ENCODE measurements at places on chromosomes 16 and 17.

DNA sequence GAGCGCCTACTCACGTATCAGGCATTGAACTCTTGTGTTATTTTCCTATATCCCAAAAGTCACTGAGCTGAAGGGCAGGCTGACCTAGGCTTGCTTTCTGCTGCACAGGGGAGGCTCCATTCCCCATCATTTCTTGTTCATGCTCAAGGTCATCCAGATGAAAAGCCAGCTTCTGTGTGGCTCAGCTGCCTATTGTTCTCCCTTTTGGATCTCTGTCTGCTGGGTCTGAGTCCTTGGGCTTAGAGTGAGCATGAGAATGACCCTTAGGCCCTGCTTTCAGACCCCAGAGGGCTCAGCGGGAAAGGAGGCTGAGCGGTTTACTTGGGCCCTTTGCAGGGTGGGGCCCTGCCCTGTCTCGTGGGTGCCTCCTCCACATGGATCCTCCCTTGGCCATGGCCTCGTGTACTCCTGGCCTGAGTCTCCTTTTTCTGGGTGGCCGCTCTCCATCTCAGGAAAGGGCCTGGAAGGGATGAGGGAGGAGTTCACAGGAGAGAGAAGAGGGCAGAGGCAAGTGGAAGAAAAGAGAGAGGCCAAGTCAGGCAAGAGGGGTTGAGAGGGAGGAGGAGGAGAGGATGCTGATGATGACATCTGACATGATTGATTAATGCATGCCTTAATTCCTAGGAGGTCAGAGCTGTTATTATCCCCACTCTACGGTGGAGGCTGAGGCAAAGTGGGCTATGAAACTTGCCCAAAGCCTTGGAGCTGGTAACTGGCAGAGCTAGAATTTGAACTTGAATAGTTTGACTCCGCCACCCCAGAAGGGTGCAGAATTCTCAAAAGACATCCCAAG is 19.8 kb upstream of the MAP3K14 start:
- DNase-seq: no peak

DNA sequence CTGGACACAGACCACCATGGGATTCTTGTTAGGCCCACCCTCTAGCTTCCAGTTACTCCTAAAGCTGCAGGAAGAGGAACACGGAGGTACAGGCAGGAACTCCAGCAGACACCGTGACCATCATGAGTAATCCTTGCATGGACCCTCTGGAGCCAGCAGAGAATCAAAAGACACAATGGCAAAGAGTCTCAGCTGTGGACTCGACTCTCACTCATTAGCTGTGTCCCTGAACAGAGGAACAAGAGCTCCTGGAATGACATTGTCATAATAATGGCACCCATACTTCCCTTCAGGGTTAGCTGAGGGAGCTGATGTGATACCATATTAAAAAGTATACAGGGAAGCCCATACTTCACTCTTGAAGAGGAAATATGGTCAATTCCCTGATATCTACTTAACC is 176.3 kb upstream of the ASIC2 start:
- DNase-seq: no peak

- DNase-seq: no peak
Observed at GRCh38 chr16:71965223-71965622, 35.0 kb downstream of the PKD1L3 start.

DNA sequence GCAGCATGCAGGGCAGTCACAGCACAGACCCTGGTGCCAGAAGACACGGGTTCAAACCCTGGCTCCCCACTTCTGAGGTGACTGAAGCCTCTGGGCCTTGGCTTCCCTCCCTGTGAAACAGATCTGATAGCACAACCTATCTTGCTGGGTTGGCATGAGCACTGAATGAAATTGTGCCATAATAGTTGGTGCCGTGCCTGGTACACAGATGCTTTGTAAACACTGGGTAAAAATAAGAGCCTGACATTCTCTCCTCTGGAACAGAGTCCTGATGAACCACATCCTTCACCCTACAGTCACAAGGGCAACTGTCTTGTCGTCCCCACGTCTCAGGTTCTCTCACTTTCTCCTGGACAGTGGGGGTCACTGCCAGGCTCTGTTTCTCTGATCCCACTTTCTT is 35.7 kb downstream of the NOS2 start:
- DNase-seq: no peak

- DNase-seq: no peak
Observed at GRCh38 chr16:75351183-75351582, 82.1 kb downstream of the CFDP1 start.

DNA sequence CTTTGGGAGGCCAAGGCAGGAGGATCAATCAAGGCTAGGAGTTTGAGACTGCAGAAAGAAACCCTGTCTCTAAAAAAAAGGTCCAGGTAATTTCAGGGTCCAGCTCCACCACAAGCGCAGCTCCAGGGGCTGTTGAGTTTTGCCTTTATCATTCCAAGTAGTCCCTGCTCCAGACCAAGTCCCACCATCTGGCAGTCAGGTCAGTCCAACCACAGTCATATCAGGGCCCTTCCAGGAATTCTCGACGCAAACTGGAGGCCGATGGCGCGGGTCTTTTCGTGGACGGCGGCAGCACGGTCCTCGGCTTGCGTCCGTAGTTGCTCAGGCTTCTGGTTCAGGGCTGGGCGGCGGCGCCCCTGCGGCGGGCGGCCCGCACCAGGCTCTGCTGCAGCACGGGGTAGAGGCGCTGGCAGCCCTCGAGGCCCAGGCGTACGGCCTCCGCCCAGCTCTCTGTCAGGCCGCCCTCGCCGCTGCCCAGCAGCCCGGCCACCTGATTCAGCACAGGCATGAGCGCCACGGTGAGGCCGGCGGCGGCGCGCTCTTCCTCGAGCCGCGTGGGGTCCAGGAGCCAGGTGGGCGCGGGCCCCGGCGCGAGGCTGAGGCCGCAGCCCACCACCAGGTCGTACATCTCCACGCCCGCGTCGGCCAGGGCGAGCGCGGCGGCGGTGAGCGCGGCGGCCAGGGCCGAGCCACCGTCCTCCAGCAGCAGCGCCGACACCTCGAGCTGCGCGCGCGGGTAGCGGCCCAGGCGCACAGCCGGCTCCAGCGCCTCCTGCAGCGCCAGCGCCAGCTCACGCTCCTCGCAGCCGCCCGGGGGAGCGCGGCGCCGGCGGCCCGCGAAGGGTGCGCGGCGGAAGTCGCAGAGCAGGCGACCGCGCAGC is 752 bp downstream of the EXOSC6 start:
- DNase-seq: no peak

GRCh38 chr17:69539781-69540319 is 125.4 kb downstream of the MAP2K6 start:
- no peak for DNase-seq

DNA sequence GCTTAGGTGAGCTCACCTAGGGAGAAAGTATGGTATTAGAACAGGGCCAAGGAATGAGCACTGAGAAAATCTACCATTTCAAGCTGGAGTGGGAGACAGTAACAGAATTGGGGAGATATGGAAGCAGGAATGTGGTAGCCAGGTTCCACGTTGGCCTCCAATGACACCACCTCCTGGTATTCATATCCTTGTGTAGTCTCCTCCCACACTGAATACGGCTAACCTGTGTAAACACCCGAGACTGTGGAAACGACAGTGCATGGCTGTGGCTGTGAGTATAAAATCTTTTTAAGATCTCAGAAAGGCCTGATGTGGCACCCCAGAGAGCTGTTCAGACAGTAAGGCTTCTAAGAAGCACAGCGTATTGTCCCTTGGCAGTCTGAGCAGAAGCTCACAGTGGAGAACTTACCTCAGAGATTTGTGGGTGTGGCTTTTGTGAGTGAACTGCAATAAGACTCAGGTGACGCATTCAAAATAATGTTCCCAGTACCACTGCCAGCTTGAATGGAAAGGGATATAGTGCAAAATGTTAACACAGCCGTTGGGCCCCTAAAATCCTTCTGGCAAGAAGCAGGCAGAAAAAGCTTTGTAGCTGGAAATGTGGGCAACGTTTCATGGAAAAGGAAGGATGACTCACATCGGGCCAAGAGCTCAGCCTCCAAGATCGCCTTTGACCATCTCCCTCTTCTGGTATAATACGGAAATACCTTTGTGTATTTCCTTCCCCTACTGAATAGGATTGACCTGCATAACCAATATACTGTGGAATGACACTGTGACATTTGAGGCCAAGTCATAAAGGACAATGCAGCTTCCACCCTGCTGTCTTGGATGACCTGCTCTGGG is 14.4 kb downstream of the SDR42E1 start:
- DNase-seq: no peak
